Activated T-helper 1 cell treated with Interleukin-2 at 50 U/mL for 16 hours (primary cell): ENCODE measurements at places on chromosomes 13 and 19.

GRCh38 chr19:39370735-39371134, 20.2 kb downstream of the PAF1 start:
- no peak for DNase-seq

DNA sequence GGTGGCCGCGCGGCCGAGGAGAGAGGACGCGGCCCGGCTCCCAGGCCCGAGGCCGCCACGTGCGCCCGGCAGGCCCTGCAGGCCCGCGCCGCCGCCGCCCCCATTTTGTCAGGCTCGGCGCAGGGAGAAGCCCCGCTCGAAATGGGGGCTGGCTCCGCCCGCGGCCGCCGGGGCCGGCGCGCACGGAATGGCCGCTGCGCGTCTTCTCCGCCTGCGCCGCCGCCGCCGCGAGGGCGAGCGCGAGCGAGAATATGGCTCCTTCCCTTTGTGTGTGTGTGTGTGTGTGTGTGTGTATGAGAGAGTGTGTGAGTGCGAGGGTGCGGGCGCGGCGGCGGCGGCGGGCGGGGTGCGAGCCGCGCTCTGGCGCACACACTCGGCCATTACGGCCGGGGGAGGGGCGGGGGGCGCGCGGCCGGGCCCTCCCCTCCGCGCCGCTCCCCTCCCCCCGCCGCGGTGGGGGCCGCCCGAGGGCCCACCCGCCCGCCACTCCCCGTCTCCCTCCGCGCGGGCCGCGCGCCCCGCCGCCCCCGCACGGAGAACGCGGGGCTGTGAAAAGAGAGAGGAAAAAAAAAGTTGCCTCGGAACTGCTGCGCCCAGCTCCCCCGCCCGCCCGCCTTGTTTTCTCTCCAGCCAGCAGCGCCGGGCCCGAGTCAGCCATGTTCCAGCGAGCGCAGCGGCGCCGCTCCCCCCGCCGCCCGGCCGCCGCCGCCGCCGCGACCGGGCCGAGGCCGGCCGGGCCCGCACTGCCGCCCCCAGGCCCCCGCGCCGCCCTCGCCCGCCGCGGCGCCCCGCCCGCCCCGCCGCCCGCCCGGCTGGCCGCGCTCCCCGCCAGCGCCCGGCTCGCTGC, 1.0 kb downstream of the HMGB1 start:
- peak; percentile 64 for DNase-seq

GRCh38 chr13:27005976-27006518, 165.6 kb downstream of the USP12 start:
- DNase-seq = no peak

DNA sequence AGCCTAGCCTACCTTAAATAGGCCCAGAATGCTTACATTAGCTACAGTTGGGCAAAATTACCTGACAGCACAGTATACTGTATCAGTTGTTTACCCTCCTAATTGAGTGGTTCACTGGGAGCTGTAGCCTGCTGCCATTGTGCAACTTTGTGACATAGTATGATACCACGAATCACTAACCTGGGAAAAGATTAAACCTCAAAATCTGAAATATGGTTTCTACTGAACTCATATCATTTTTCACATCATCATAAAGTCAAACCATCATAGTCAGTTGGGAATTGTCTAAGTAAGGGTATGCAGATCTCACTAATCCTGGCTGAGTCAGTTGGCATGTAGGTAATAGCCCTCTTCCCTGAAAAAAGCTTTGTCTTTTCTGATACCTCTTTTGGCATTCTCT, 9.2 kb downstream of the PAN3 start:
- DNase-seq = no peak

GRCh38 chr13:21675095-21675991, 4.5 kb downstream of the FGF9 start:
- no peak for DNase-seq

DNA sequence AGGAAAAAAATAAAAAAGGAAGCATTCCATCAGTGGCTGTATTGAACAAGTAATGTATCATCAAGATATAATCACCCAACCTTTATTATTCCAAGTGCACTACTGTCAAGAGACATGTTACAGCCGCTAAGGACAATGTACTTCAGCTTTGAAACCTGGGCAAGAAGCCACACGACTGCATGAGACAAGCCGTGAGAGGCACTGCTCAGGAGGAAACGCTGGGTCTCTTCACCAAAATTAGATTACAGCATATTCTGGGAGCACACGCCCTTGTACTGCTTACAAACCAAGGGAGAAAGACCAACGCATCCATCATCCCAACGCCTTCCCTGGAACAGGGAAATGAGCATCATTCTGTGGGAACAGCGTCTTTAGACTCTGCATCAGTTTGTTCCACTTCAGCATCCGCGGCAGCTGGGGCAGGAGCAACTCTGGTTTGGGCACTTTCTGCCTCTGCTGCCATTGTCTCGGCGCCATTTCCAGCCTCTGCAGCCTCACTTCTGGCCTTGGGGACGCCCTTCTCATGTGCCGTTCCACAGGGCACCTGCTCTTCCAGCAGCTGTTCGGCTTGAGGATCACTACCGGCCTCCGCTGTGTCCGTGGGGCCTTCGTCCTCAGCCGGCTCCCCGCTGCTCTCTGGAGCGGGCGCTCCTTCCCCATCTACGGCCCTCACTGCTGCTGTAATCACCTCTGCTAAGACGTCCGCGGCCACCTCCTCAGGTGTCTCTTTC, 22.4 kb upstream of the BRD4 start:
- DNase-seq = no peak

- DNase-seq = no peak
These were observed 1185.4 kb downstream of the DIAPH3 start for GRCh38 chr13:58978331-58978730.

DNA sequence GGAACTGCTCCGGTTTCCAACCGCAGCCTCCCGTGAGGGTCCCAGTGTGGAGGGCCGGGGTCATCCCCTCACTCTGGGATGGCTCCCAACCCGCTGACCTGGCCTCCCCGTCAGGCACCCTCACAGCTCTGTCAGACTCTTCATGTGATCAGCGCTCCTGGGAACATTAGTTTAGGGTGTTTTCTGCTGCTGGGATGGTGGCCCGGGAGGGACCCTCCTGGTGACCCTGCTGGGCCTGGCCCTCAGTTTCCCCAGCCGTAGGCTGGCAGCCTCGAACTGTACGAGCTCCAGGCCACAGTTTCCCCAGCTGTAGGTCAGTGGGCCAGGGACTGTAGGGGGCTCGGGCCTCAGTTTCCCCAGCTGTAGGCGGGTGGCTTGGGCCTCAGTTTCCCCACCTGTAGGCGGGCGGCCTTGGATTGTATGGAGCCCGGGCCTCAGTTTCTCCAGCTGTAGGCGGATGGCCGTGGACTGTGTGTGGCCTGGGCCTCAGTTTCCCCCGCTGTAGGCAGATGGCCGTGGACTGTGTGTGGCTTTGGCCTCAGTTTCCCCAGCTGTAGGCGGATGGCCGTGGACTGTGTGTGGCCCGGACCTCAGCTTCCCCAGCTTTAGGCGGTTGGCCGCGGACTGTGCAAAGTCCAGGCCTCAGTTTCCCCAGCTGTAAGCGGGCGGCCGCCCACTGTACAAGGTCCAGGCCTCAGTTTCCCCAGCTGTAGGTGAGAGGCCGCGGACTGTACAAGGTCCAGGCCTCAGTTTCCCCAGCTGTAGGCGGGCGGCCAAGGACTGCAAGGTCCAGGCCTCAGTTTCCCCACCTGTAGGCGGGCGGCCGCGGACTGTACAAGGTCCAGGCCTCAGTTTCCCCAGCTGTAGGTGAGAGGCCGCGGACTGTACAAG, 1.3 kb upstream of the PTBP1 start:
- DNase-seq = no peak

- no peak for DNase-seq
These were observed 151.7 kb downstream of the DCLK1 start for GRCh38 chr13:35979361-35979951.

- no peak for DNase-seq
These were observed 73.0 kb downstream of the MAP4K1 start for GRCh38 chr19:38544569-38545315.

DNA sequence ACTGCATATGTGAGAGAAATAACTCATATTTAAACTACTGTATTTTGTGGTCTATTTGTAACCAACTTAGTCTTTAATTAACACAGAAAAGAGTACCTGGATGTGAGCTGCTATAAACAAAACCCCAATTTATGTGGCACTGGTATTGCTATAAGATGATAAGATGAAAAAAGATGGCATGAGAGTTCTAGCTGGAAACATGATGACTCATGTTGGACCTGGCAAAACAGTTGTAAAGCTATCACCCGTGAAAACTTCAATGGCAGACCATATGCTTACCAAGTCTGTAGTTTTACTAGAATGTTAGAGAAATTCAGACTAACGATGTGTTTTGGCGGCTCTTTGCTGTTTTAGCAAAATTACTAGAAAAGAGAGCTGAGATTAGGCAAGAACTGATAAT, 69.6 kb upstream of the PCDH9 start:
- DNase-seq = no peak

GRCh38 chr13:102645701-102646100, 48.9 kb downstream of the TPP2 start:
- DNase-seq = no peak

DNA sequence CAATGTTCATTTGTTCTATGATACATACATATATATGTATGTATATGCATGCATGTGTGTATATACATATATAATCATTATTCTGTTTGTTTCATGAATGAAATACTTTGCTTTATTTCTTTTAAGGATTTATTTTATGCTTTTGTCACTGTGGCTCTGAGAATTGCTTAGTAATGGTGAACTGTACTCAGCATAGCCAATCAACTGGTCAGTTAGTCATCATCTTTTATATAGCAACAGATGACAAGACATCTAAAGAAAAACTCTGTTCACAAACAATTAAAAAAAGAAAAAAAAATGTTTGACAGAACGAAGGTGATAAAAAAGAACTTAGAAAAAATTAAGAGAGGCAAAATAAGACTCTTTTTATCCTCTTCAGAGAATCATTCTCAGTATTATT, 1440.3 kb downstream of the PCDH9 start:
- no peak for DNase-seq

- no peak for DNase-seq
These were observed 2.2 kb upstream of the WTIP start for GRCh38 chr19:34479396-34479795.

GRCh38 chr19:5697890-5698634, 8.0 kb downstream of the RPL36 start:
- DNase-seq = no peak
